Activated CD4-positive, CD25-positive, alpha-beta regulatory T cell treated with anti-CD3 and anti-CD28 coated beads, Interleukin-2, amount 50 U/mL, for 16 hours (primary cell): ENCODE measurements at places on chromosomes 16 and 17.

DNA sequence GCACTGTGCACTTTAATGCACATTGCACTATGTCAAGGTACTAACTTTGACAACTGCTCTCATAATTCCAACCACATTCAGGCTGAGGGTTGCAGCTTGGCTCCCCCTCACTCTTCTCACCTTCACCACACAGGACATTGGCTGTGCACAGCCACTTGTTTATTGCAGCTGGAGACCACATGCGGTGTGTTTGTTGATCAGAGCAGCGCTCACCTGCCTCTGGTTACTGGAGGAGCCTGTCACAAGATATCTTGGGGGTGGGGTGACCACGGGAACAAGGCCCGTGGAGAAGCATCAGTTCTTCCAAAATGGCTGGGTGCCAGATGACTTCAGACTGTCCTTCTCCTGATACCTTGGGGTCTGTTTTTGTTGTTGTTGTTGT is 10.6 kb upstream of the CCL5 start:
- no peak for DNase-seq

DNA sequence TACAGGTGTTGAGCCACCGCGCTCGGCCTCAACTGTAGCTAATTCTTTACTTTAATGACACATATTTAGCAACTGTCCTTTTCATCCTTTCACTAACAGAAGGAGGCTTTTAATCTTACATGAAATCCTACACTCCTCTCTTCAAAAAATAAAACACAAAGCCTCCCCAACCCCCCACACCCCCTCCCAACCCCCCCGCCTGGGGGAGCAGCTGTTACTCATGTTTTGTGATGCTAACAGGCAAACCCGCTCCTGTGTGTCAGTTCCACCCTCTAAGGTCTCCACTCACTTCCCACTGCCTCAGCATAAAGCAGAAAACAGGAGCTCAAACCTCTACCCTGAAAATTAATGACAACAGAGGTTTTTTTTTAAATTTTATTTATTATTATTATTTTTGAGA is 55.4 kb upstream of the SLC25A19 start:
- DNase-seq, result no peak

GRCh38 chr16:84600343-84601229 is 17.3 kb downstream of the COTL1 start:
- DNase-seq, result no peak

GRCh38 chr17:13961265-13961664 is 108.0 kb upstream of the COX10 start:
- DNase-seq, result no peak

- DNase-seq, result no peak
Measured at GRCh38 chr17:71267668-71268067, 853.2 kb upstream of the SOX9 start.

GRCh38 chr17:63768433-63768832 is 5.0 kb downstream of the CCDC47 start:
- no peak for DNase-seq

- DNase-seq, result no peak
Measured at GRCh38 chr16:31458073-31458843, 1.0 kb upstream of the ARMC5 start.

GRCh38 chr17:70344386-70345060 is 175.2 kb downstream of the KCNJ2 start:
- DNase-seq, result no peak

DNA sequence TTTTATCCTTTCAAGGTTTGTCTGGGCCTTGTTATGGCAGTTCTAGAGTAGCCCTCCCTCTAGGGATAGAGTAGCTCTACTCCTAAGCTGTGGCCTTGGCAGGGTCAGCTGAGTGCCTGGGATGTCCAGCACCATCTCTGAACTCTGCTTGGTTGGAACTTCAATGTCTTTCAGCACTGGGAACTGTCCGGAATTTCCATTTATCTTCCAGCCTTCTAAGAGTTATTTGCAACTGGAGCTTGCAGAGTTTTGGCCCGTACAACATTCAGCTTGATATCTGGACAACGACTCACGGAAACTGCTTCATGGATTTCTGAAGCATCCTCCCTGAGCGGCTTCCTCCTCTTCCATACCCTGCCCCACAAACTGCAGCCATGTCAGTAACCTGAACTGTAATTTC is 22.9 kb downstream of the MMD start:
- DNase-seq, result no peak

DNA sequence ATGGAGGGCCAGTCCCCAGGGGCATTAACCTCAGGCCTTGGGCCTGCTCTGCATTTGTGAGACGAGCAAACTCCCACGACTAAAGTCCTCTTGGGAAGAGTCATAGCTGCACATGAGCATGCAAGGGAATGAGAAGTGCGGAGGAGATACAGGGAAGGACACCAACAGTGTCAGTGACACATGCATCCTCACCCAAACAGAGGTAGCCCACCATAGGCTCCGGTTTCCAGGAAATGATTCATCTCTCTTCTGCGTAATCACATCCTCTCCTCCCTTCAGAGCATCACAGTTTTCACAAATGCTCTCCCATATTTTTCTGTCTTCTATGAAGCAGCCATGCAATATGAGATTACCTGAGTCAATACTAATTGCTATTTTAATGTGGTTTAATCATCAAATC is 725.7 kb upstream of the GOT2 start:
- DNase-seq, result no peak

DNA sequence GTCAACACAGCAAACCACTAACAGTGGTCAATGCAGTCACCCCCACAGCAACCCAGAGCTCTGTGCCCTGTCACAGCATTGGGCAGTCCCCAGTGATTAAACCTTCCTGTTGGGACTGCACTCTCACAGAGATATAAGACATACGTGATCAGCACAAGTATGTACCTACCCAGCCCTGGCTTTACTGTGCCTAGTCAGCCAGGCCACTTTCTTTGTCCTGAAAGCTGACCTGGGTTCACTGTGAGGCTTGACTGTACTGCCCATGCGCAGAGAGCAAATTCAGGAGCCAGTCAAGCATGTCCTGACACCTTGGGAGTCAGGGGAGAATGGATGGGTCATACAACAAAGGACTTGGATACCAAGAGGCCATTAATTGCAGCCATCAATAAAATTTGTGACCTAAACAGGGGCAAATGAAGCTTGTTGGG is 10.9 kb upstream of the TMEM170A start:
- no peak for DNase-seq

DNA sequence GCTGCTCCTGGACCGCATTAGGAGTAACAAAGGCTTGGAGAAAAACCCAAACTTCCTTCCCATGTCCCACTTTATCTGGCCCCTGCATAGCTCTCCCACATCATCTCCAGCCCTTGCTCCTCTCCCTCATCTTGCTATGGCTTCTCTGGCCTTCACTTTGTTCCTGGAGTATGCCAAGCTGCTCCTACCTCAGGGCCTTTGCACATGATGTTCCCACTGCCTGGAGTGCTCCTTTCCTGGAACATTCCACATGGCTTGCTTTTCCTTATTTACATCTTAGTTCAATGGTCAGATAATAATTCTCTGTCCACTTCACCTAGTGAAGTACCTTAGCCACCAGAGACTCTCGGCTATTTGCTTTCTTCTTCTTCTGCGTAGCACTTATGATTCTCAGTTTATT is 4.3 kb upstream of the KSR1 start:
- no peak for DNase-seq

- no peak for DNase-seq
Measured at GRCh38 chr17:17351901-17352781, 49.0 kb downstream of the NT5M start.

DNA sequence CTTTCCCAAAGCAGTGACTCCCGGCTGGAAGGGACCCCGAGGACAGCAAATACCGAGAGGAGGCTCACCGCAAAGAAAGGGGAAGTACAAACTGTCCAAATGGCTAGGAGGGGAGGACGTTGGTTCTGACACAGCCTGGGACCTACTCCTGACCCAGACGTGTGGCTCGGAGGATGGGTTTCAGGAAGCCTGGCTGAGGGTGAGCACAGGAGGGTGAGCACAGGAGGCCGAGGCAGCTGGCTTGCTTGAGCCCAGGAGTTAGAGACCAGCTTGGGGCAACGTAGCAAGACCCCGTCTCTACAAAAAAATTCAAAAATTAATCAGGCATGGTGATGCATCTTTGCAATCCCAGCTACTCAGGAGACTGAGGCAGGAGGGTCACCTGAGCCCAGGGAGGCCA is 83.2 kb downstream of the C16orf78 start:
- DNase-seq, result no peak

- DNase-seq, result no peak
Measured at GRCh38 chr16:81432937-81433557, 11.6 kb upstream of the CMIP start.

GRCh38 chr17:56502120-56502654 is 91.3 kb upstream of the NOG start:
- DNase-seq, result no peak

- no peak for DNase-seq
Measured at GRCh38 chr17:66767154-66767933, 67.6 kb upstream of the CACNG5 start.

DNA sequence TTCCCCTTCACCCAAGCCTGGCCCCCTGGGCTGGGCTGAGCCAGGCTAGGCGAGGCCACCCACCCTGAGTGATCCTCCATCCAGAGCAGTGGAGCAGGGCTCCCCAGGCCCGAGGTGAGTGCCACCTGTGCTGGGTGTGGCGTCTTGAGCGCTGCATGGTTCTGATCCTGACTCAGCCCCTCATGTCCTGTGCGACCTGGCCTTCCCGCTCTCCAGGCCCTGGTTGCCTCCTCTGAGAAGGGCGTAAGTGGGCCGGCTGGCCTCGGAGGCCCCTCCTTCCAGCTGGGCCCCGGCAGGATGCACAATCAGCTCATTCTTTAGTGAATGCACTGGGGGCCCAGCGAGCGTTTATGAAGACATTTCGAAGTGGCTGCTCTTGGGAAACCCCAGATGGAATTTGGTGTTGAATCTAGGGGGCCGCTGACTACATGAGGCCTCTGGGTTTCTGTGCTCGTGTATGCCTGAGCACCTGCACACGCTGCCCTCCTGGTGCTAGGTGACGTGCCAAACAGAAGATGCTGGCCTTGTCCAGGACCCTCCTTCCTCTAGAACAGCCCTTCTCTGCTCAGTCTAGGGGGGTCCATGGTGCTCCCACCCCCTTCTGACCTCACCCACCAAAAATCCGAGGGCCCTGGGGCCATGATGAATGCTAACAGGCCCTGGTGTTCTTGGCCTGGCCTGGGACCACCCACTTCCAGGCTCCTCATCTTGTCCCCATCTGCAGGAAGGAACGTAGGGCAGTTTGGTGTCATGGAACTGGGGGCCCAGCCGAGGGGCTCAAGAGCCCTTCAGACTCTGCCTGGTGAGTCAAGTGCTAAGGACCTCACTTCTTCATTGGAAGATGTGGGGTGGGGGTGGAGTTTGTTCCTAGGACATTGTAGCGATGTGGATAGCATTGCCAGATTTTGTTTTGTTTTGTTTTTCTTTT is 3.6 kb upstream of the TMEM92 start:
- DNase-seq, result no peak

GRCh38 chr17:30234964-30235363 is 533 bp downstream of the SLC6A4 start:
- no peak for DNase-seq

DNA sequence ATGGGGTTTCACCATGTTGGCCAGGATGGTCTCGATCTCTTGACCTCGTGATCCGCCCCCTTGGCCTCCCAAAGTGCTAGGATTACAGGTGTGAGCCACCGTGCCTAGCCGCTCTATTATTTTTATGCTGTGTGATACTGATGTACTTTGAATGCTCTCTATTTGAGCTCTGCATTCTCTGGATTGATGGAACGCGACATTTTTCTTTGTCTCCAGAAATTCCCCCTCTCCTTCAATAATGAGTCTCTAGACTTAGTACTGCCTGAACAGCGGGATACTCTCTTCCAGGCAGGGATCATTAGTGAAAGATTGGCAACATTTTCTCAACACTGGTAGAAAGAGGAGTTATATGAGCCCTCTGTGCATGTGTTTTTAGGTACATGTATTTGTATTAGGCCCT is 93.3 kb upstream of the CLEC3A start:
- DNase-seq, result no peak

DNA sequence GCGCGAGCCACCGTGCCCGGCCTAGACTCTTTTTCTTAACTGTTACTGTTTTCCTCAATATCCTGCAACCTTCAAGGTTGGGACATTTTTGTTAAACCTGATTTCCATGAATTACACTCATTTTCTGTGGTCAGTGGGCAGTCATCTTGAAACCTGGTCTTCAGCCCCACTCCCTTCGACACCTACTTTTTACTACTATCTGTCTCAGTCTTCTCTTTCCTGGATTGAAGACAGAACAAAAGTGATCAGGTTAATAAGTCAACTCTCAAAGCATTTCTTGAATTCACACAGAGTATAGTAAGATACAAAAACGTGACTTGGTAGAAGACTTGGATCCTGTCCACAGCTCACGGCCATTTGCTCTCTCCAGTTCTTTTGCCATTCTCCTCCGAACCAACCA is 6.1 kb downstream of the MINK1 start:
- no peak for DNase-seq

- no peak for DNase-seq
Measured at GRCh38 chr17:43832976-43833829, at the start of gene MPP3. Gene MPP3, minus strand, starts transcription at chr17:43833146. Its CDS starts 1,240 bp downstream, at chr17:43831906.

GRCh38 chr17:64497565-64498035 is 746 bp upstream of the POLG2 start:
- DNase-seq, result no peak

GRCh38 chr17:40937384-40937819 is at the start of gene KRT23:
Gene KRT23, minus strand, starts transcription at chr17:40937646. Its CDS starts 1,043 bp downstream, at chr17:40936603.
- DNase-seq, result no peak

- DNase-seq, result no peak
Measured at GRCh38 chr17:4822835-4823234, 10.3 kb upstream of the MINK1 start.

DNA sequence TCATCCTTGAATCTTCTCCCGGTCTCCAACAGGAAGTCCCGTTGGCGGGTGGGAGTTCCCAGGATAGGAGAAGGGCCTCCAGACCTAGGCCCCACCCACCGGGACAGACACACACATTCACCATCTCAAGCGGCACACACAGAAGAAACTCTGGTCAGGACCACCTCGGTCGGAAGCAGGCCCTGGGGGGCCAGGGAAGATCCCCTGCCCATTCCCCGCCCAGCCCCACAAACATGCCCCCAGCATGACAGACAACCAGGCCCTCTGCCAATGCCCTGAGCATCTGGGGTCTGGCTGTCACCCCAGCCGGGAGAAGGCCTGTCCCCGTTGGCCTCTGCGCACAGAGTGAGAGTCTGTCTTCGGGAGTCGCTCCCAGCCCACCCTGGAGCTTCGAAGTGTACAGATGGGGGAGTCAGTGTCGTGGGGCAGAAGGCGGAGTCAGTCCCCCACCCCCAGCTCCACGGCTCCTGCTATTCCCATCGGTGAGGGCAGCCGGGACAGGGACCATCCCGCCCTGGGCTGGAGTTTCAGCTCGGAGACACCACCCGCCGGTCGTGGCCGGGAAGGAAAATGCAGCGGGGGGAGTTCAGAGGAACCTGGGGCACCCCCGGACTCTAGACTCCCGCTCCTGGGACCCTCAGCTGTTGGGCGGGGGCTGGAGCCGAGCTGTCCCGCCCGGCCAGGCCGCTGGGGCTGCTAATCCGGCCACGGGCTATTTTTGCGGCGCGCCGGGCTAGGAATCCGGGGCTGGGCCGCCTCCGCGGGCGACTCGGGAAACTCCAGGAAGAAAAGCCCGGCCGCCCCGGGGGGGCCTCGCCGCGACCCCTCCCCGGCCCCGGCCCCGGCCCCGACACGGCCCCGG is 660 bp downstream of the RHBDF1 start:
- DNase-seq, result no peak

GRCh38 chr17:4440690-4441686 is 7.2 kb downstream of the SPNS3 start:
- no peak for DNase-seq

- DNase-seq, result no peak
Measured at GRCh38 chr17:68821860-68822696, 133.1 kb downstream of the ABCA8 start.
